Right renal pelvis (tissue), 4 donors: ENCODE measurements at places on chromosomes 3 and 15. TPM values are rescaled to one million over a fixed set of nuclear protein-coding genes. Genes with fewer than 3 reads are reported as not detected.

DNA sequence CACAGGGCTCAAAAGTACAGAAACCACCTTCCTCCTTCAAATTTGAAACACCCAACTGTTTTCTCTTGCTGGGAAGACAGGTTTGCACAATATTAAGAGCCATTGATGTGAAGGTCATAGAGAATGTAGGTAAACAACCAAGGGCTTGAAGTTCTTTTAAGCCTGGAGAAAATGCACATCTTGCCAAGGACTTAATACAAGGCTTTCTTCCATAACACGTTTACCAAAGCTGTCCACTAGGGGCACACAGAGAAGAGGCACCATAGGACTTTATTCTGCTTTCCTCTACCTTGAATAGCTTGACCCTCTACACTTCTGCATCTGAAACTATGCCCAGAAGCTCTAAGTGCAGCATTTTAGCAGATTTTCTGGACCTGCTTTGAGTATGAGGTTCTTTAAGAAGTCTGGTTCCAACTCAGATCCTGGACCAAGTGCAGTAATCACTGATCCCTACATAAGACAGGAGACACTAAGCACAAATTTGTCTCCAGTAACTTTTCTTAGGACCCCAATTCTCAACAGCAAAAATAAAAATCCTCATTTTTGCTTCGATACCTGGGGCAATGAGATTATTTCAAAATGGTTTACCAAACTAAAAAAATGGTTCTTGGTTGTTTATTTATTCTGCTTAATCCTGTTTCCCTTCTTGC lies 138.0 kb downstream of the FBN1 start:
- no peak for DNase-seq

DNA sequence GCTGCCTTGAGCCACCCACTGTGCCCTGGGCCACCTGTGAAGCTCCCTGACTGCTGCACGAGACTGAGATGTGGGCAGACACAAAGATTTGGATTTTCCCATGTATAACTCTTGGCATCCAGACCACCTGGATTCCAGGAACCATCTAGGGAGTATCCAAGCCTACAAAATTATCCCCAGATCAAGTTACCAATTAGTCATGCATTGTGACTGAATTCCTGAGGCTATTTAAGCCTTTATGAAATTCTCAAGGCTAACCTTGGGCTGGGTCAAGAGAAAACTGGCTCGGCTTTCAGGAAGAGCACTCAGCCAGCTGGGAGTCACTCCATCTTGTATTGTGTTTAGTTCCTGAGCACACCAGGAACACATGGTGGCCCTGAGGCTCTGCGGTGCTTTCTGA lies 13.3 kb upstream of the ATP13A5 start:
- DNase-seq = peak; percentile 29

- no peak for DNase-seq
These were observed 351.8 kb downstream of the ZIC1 start for GRCh38 chr3:147760941-147761340.

GRCh38 chr15:89905846-89906378 lies 6.8 kb downstream of the ARPIN start:
- DNase-seq = no peak

DNA sequence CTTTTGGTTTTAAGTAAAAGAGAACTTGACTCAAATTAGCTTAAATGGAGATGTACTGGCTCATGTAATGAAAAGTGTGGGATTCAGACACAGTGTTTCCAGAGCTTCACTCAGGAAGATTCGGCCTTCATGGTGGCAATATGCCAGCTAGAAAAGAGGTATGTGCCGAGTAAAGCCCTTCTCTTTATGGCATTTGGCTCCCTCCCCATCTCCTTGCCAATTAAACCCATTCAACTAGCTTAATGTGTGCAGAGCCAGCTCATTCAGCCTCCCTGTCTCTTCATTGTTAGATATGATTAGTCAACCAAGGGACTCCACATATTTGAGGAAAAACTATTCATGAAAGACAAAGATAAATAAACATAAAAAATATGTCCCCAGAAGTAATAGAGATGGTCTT lies 15.0 kb upstream of the TRANK1 start:
- no peak for DNase-seq

- no peak for DNase-seq
These were observed 123.8 kb downstream of the ARNT2 start for GRCh38 chr15:80527961-80528360.

DNA sequence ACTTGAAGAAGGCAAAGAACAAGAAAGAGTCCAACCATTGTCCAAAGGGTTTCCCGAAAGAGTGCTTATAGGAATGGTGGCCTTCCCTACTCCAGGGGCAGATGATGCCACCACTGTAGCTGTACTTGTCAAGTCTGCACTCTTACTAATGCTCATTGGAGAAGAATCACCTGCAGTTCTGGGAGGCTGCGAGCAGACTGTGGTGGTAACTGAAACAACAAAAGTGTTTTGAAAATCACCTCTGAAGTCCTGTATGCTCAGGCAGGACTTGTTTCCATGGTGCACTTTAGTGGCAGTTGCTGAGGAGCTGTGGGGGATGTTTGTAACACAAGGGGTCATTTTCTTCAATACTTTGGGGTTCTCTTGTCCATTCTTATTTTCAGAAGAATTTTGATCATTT lies 36.0 kb downstream of the USF3 start:
- DNase-seq = no peak

Gene CIDEC
- not detected for polyA plus RNA-seq

GRCh38 chr3:5013021-5013906 lies 34.0 kb downstream of the BHLHE40 start:
- no peak for DNase-seq

DNA sequence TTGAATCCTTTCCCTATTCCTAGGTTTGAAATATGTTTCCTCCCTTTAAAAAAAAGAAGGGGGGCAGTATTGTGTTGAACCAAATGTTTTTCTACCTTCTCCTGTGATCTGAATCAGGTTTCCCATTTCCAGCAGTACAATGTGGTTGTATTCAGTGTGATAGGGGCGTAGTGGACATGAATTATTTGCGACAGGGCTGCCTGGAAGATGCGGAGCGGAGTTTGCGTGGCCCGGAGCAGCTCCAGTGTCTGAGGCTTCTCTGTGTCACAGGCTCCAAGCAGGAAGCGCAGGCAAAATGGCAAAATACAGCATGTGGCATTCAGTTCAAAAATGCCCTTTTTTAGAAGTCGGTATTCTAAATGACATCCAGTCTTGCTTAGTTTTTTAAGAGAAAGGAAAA lies 154.4 kb downstream of the PGPEP1L start:
- peak; percentile 85 for DNase-seq

Gene ADCY5
- polyA plus RNA-seq = 14.1 TPM

GRCh38 chr15:47614360-47615011 lies 102.8 kb upstream of the SEMA6D start:
- DNase-seq = no peak

DNA sequence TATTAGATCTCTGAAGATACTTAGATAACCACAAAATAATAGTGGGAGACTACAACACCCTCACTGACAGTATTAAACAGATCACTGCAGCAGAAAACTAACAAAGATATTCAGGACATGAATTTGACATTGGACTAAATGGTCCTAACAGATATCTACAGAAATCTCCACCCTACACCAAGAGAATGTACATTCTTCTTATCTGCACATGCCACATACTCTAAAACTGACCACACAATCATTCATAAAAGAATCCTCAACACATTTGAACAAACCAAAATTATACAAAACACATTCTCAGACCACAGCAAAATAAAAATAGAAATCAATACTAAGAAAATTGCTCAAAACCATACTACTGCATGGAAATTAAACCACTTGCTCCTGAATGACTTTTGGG lies 116.3 kb downstream of the DTWD1 start:
- no peak for DNase-seq

DNA sequence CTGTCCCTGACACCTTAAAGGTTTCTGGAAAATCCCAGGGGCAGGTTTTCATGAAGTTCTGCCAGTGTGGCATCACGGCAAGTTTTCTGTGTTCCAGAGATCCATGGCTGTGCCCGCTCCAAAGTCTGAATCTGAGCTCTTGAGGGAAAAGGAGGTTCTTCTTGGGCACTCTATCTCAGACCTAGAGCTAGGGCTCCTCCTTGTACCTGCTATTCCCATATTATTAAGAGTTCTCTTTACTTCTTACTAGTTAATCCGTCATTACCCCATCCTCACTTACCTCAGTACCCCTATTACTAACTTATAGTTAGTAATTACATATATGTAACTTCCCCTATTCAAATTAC lies 5.9 kb upstream of the TRA2B start:
- no peak for DNase-seq

Gene RYR3
- 7.1 TPM for polyA plus RNA-seq

- DNase-seq = peak; percentile 61
These were observed 79.6 kb downstream of the TP63 start for GRCh38 chr3:189710620-189711402.

Gene TTLL13
- not detected for polyA plus RNA-seq

DNA sequence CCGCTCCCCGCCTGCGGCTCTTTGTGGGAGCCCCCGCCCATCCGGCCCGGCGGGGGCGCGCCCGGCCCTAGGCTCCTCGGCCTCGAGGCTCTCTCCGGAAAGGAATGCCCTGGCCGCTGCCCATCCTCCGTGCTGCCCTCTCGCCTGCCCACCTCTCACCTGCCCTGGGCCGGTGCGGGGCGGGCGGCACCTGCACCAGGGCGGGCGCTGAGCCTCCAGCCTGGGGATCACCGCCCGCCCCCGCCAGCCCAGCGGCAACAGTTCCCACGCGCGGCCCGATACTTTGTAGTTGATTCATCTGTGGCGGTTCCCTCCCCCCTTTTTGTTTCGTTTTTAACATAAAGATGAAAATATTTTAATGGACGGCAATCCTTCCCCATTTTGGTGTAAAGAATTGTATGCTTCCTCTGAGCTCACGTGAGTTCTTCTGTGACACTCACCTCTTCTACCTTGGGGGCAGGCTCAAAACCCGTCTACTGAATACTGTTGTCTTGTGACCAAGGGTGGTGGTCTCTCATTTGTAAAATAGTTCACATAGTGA lies 1.9 kb downstream of the KLF13 start:
- DNase-seq = no peak

- no peak for DNase-seq
These were observed 299.3 kb downstream of the PLCL2 start for GRCh38 chr3:17183951-17184550.

DNA sequence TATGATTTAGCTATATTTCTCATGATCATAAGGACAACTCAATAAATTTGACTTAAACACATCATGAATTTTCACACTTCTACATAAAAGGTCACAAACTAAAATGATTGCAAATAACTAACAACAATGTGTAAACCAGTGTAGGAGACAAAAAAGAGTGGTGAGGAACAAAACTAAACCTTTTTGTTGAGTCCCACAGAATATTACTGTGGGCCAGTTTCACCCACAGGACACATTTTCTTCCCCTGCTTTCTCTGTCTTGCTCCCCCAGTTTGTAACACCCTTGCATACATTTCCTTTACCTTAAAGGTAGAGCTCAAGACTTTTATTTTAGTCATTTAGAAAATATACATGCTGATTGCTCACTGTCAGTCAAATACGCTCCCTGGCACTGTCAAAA lies 130.9 kb upstream of the GOLGA6L6 start:
- DNase-seq = no peak

- DNase-seq = no peak
These were observed 72.7 kb downstream of the TIPARP start for GRCh38 chr3:156747046-156747445.

DNA sequence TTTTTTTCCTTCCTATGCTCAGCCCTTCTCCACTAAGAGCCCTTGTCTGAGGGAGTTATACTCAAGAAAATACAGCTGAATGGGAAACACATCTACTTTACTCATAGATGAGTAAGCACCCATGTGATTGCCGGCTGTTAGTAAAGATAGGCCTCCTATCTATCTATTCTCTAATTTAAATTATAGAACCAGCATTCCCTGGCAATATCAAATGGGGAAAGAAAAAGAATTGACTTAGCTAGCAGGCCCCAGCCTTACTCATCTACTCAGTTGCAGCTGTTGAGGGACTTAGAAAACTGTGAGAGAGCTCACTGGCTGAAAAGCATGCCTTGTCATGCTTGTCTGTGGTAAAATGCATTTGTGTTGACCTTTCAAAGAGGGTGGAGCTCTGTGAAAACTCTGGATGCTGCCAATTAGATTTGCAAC lies 116.9 kb upstream of the LRRFIP2 start:
- DNase-seq = no peak

DNA sequence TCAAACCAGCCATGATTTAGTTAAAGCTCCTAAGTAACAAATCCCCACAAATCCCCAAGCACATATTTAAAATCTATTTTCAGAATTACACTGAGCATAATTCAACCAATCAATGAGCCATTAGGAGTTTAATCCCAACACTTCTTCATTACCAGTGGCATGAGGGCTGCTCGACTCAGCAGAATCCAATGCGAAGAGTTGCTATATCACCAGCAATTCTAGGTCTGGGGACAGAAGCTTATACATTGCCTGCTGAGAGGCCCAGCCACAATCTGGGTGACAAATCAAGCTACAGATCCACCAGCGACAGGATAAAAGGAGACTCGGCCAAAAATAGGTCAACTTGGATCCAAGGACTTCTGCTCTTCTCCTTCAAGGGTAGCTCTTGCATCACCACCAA lies 238.8 kb downstream of the NTRK3 start:
- DNase-seq = no peak

GRCh38 chr3:18747383-18747782 lies 322.2 kb upstream of the SATB1 start:
- no peak for DNase-seq

- no peak for DNase-seq
These were observed 6.2 kb upstream of the IGSF10 start for GRCh38 chr3:151467069-151467468.

- DNase-seq = no peak
These were observed 551.3 kb downstream of the NSUN3 start for GRCh38 chr3:94614192-94614591.

Gene STAB1
- 31.3 TPM for polyA plus RNA-seq

Gene SERPINI2
- polyA plus RNA-seq = 0.57 TPM

GRCh38 chr15:85988741-85989140 lies 90.9 kb upstream of the AGBL1 start:
- DNase-seq = no peak

- DNase-seq = no peak
These were observed 6.3 kb upstream of the TMEM212 start for GRCh38 chr3:171836855-171837254.

DNA sequence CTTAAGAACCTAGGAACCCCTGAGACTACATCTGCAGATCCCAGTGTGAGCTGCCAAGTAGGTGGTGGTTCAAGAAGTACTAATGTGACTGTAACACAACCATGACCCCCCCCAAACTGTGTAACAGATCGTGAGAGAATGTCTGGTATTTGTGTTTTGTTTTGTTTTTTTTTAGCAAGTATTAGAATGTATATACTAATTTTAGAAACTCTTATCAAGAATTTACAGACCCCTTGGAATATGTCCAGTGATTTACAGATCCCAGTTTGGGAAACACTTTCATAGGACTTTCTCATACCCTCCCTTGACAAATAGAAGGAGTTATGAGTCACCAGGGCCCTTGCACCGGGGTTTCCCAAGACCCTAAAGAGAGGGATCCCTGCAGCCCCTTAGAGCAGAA lies 79.8 kb downstream of the SEMA5B start:
- no peak for DNase-seq

Gene TM4SF1
- 69.3 TPM for polyA plus RNA-seq
